ENCODE measurements at places on chromosomes 2 and 18.

GRCh38 chr2:149562324-149562723 is 25.3 kb downstream of the MMADHC start:
- peak; percentile 49 for DNase-seq

DNA sequence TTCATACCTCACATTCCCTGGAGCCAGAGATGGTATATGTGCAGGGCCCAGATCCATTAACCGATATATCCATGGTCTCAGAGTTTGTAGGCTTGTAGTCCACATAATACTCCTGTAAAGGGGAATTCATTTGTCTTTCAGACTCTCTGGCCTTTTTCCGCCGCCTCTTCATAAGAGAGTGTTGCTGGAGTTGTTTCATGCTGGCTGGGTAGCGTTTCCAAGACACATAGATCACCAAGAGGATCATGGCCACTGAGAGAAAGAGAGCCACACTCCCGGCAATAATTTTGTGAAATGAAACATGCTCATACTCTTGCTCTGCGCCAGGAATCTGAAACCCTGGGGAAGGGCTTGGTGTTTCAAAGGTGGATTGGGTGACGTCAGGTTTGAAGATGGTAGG is 3.9 kb downstream of the LRRTM4 start:
- DNase-seq, result no peak

DNA sequence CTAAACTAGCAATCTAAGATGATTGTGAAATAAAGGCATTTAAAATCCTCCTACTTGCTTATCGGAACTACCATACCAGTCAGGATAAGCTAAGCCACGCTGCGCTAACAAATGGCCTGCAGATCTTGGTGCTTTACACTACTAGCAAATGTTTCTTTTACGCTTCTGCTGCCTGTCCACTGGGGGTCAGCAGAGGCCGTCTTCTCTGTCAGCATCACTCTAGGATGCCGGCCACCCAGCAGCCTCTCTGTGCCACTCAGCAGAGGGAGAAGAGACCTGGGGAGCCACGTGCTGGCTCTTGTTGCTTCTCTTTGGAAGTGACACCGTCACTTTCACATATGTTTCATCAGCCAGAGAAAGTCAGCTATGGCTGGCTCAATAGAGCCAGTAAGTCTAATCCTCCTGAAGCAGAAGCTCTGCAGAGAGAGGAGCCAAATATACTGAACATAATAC is 36.6 kb downstream of the COPS8 start:
- peak; percentile 40 for DNase-seq

DNA sequence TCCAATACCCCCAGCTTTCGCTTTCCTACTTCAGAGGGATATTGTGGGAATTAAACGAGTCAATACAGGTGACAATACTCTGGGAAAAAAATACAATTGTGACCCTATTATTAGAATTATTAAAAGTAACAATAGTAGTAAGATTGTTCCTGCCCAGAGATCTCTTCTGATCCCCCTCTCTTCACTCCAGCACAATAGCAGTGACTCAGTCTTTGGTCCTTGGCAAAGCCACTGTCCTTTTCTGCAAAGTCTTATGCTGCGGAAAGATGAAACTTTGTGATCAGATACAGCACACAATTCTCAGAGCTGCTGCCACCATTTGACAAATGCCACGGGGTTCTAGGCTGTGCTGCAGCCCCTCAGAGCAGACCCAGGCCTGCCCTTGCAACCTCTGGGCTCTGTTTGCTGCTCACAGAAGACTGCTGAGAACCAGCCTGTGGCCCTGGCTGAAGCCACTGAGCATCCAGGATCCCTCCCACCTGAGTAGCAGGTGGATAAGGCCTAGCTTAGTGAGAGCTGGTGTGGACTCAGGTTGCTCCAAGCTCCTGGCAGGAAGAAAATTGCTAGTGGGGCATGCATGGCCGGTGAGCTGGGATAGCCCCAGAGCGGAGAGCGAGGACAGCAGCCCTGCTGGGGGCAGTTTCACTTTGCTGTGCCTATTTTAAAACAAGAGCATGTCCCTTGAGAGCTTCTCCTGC is 60.1 kb upstream of the ROCK2 start:
- DNase-seq, result no peak

DNA sequence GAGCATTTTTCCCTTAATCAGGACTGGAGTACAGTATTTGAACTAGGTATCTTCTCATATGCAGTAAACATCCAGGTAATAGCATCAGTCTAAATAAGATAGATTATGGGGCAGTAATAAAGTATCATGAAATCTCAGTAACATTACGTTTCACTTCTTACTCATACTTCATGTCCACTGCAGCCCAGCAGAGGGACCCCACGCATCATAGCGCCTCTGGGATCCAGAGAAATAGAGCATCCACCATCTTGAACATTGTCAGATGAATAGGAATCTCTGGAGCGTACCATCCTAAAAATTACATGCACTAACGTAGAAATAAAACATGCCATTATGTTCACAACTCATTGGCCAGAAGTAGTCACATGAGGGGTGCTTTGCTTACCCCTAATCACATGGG is 499.0 kb downstream of the CPS1 start:
- no peak for DNase-seq

DNA sequence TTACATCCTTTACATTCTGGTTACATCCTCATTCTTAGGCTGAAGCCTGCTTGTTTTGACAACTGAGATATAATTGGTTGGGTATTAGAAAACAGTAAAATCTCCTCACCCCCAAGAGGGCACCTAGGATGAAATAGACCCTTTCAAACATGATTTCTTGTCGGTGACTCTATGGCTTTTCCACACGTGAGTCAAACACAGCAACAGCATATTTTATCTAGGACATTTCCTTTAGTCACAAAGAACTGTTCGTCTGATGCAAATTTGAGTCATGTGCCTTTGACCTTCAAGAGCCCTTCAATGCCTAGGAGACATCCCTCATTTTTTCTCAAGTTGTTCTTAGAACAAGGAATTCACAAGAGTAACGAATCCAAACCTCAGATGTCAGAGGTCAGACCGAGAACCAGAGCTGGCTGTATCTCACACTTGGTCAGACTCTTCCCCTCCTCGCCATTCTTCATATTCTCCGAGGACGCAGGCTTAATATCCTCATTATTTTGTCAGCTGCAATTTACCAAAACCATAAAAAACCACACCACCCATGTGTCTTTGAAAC is 60.5 kb upstream of the ALKAL2 start:
- no peak for DNase-seq

DNA sequence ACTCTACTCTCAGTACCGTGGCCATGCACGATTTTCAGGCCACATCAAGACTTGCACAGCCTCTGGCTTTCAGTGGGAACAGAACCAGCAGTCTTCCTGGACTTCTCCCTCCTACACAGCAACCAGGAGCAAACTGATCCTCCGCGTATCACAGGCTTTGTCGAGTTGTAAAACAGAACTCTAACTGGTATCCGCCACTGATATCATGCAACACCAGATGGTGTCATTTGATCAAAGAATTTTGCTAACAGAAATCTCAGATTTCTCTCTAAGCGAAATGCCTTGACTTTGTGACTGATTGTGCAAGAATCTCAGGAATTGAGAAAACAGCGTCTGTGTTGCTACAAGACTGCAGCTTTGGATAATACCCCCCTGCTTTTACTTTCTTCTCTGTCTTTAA is 85.7 kb downstream of the COPS8 start:
- peak; percentile 91 for DNase-seq

DNA sequence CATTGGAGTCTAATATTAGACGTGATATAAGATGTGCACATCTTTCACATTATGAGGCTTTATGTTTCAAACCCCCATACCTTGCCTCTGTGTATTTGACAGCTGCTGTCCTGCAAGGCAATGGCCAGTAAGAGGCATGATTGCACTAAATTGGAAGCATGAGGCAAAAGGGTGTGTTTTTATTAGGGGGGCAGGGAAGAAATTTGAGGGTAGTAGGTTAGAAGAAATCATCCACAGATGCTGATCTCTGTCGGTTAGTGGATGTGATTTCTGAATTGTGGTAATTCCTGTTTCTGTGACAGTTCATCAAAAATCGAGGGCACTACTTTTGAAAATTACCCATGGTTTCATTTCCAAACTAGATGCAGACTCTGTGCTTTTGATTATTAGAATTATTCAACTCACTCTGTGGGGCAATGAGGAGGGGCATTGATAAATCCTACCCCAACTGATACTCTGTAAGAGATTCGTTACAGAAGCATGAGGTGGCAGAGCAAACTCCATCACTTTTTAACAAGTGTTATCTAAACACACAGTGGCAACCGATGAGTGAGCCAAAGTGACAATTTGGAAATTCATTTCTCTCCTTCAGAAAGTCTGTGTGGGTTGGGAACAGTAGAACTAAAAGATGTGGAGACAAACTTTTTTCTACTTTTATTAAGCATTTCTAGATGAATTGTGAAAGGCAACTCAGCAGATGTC is 453.0 kb downstream of the ARHGAP15 start:
- peak; percentile 10 for DNase-seq

DNA sequence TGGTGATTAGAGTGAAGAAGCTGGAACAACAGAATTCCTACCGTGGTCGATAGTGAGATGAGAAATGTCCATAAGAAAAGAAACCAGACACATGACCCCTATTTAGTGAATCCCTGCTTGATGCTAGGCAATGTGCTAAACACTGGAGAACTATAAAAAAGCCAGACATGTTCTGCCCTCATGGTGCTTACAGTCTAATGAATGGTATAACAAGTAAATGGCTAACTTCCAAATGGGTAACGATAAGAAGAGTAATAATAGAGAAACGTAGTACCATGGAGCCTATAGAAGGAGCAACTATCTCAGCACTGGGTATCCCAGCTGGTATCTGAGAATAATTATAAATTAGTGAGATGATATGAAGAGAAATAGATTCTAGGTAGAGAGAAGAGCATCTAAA is 5.0 kb downstream of the DSG2 start:
- no peak for DNase-seq

GRCh38 chr2:38704664-38705063 is 38.8 kb downstream of the GALM start:
- no peak for DNase-seq

DNA sequence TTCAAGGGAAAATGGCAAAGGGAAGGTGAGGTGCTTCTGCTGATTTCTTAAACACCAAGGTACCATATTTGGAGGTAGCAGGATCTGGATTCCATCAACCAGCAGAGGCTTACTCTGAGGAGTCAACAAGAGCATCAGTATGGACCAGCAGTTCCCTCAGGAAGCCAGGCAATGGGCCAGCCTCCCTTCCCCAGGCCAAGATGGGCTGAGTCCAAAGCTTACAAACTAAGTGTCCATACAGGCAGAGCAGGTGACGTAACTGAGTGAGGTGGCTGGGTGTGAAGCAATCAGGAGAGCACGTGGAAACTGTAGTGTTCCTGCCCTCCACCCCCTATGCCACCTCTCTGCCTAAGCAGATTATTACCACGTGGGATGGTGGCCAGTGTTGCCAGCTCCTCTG is 134.2 kb upstream of the HNRNPA3 start:
- peak; percentile 7 for DNase-seq

- no peak for DNase-seq
Observed at GRCh38 chr2:129469871-129470270, 509.6 kb upstream of the RAB6C start.

- DNase-seq, result no peak
Observed at GRCh38 chr2:132374961-132375360, 41.6 kb upstream of the GPR39 start.

DNA sequence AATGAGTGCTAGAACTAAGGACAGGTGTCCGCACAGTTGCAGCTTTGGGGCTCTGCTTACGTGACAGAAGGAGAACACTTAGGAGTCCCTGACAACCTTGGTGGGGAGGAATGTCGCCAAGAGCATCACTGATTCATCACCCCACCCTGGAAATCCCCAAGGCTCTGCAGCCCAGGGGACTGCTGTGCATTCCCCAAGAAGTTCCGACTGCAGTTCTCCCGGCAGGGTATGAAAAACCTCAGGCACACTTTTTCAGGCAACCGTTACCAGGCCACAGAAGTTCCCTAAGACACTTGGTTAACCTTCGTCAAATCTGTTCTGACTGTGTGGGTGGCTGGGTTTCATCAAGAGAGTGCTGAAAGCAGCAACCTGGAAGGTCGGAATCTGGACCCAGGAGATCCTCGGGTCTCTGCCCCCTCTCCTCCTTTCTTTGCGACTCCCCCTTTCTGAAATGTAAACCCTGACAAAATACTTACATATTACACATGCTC is 192.1 kb upstream of the CXCR4 start:
- DNase-seq, result no peak

GRCh38 chr2:58540681-58541080 is 299.6 kb upstream of the FANCL start:
- no peak for DNase-seq

GRCh38 chr18:53644799-53645471 is 579.5 kb downstream of the MBD2 start:
- no peak for DNase-seq

- no peak for DNase-seq
Observed at GRCh38 chr2:238587776-238588660, 161.3 kb downstream of the ASB1 start.

GRCh38 chr18:49778826-49779465 is 34.4 kb downstream of the ACAA2 start:
- no peak for DNase-seq

- DNase-seq, result no peak
Observed at GRCh38 chr2:227295806-227296205, 29.2 kb upstream of the MFF start.
